ENCODE measurements at places on chromosomes 12 and 14.

DNA sequence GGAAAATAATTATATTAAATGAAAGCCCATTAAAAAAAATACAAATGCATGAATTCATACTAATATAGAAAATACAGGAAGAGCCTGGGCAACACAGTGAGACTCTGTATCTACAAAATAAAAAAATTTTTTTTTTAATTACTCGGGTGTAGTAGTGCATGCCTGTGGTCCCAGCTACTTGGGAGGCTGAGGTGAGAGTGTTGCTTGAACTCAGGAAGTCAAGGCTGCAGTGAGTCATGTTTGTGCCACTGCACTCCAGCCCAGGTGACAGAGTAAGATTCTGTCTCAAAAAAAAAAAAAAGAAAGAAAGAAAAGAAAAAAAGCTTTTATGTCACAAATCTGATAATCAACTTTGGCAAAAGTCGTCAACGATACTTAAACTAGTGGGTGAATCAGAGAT lies 80.6 kb upstream of the PLEKHA5 start:
- H3K27me3 ChIP-seq = no peaks in the 10 kb centered on the region
- H3K27ac ChIP-seq = no peak overlapping the region
- peaks cover 21% of the 10 kb centered on the region for H3K4me1 ChIP-seq
- no peak for DNase-seq

DNA sequence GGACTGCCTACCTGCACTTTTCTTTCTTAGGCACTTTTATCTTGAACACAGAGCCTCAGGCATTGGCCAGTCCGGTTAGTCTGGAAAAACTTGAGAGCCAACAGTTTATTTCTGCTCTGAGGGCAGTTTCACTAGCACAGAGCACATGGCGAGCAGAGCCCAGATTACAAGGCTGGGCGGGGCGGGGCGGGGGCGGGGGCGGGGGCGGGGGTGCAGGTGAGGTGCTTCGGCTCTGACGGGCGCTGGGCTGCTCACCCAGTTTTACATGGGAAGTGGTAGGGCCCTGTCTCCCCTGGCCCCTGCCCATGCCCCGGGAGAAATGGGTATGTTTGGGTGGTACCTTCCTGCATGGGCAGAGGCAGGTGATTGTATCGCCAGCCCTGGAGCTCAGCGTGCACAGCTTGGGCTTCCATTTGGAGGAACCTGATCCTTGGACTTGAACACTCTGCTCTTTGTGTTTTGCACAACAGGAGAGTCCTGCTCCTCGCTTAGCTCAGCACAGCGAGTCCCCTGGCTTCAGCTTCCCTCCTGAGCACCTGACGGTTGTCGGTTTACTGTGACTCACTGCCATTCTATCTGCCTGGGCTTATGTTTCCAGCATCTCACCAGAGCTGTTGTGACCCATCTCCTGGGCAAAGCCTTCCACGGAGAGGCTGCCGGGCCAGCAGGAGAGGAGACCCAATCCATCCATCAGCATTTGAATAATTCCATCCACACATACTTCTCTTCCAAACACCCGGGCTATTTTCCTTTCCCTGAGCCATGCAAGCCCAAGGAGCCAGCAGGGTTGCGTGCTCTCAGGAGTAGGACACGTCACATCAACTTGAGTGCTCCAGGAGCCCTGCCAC lies 108.5 kb downstream of the ARF6 start:
- H3K27me3 ChIP-seq = peaks cover 34% of the 10 kb centered on the region
- no peaks in the 10 kb centered on the region for H3K36me3 ChIP-seq
- H3K27ac ChIP-seq = no peak overlapping the region
- H3K4me1 ChIP-seq = peaks cover 46% of the 10 kb centered on the region
- no peak overlapping the region for H3K4me3 ChIP-seq

GRCh38 chr12:124153392-124153791 lies 141.5 kb upstream of the RFLNA start:
- peaks cover 32% of the 10 kb centered on the region for H3K36me3 ChIP-seq
- DNase-seq = no peak
- peaks cover 11% of the 10 kb centered on the region for H3K27me3 ChIP-seq
- H3K27ac ChIP-seq = no peak overlapping the region
- H3K4me1 ChIP-seq = peaks cover 48% of the 10 kb centered on the region

- H3K27me3 ChIP-seq = peaks cover 82% of the 10 kb centered on the region
- H3K4me3 ChIP-seq = peak overlapping the region; percentile 91
- H3K4me1 ChIP-seq = peaks cover 66% of the 10 kb centered on the region
- peak; percentile 68 for DNase-seq
- no peaks in the 10 kb centered on the region for H3K36me3 ChIP-seq
These were observed 1.8 kb downstream of the FLRT2 start for GRCh38 chr14:85531587-85532373.

GRCh38 chr14:99118946-99119345 lies 153.1 kb downstream of the BCL11B start:
- no peaks in the 10 kb centered on the region for H3K36me3 ChIP-seq
- H3K27me3 ChIP-seq = peaks cover 17% of the 10 kb centered on the region
- no peak overlapping the region for H3K27ac ChIP-seq
- peaks cover 19% of the 10 kb centered on the region for H3K4me1 ChIP-seq
- no peak for DNase-seq

DNA sequence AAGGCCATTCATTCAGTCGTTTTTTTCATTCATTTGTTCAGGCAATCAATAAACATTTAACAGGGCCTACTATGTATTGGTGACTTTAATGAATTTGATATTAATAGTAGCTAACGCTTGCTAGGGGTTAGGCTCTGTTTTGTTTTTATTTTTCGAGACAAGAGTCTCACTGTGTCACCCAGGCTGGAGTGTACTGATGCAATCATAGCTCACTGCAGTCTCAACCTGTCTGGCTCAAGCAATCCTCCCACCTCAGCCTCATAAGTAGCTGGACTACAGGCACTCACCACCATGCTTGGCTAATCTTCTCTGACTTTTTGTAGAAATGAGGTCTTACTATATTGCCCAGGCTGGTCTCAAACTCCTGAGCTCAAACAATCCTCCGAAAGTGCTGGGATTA lies 25.6 kb upstream of the MED13L start:
- DNase-seq = no peak
- H3K27ac ChIP-seq = no peak overlapping the region
- no peaks in the 10 kb centered on the region for H3K36me3 ChIP-seq
- no peak overlapping the region for H3K4me3 ChIP-seq
- no peaks in the 10 kb centered on the region for H3K27me3 ChIP-seq
- peaks cover 26% of the 10 kb centered on the region for H3K4me1 ChIP-seq

GRCh38 chr14:69351385-69351784 lies 46.7 kb downstream of the ERH start:
- peaks cover 21% of the 10 kb centered on the region for H3K4me1 ChIP-seq
- no peak overlapping the region for H3K27ac ChIP-seq
- H3K36me3 ChIP-seq = no peaks in the 10 kb centered on the region
- no peak overlapping the region for H3K4me3 ChIP-seq
- DNase-seq = no peak

DNA sequence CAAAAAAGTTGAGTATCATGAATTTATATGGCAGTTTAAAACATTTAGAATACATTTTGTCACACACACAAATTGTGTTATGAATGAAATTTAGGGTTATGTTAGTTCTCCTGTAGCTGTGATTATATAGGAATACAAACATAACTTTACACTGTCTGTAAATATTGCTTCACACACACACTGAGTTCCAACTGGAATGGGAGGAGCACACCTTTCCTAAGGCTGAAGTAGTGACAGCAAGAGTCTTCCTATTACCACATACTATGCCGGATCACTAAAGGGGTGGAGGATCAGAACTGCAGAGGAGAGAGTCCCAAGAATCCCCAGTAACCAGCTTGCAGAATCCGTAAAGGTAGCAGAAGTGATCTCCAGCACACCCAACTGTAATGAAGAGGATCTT lies 63.7 kb downstream of the DNAI7 start:
- peaks cover 17% of the 10 kb centered on the region for H3K4me1 ChIP-seq
- H3K4me3 ChIP-seq = no peak overlapping the region
- H3K27me3 ChIP-seq = no peaks in the 10 kb centered on the region
- no peak for DNase-seq

Data from WTC11 (cell line).